MG63 (cell line): ENCODE measurements at places on chromosomes 3 and 15. TPM values are rescaled to one million over a fixed set of nuclear protein-coding genes. Genes with fewer than 3 reads are reported as not detected.

Gene RTP1
- total RNA-seq, result not detected in 2 replicates

Gene C3orf20
- 0.03 TPM in 1 of 2 replicates, not detected in the other for total RNA-seq

Gene KIAA1143
- total RNA-seq, result 5.7 and 6.6 TPM in 2 replicates

Gene CCK
- 0.63 TPM in 1 of 2 replicates, not detected in the other for total RNA-seq

Gene ACTC1
- not detected in 2 replicates for total RNA-seq

Gene TRPM1
- total RNA-seq, result not detected in 2 replicates
